ENCODE measurements at places on chromosomes 11 and 22.
A peak's percentile ranks its signal among the peaks of the same experiment; 100 is the strongest.

- no peak for DNase-seq
Measured at GRCh38 chr11:12381875-12382274, 4.5 kb downstream of the PARVA start.

GRCh38 chr22:48938741-48939140, 888.9 kb downstream of the BRD1 start:
- no peak for DNase-seq

GRCh38 chr11:103877221-103877620, 159.2 kb upstream of the DDI1 start:
- no peak for DNase-seq

- no peak for DNase-seq
Measured at GRCh38 chr22:37625737-37626136, 13.7 kb upstream of the SH3BP1 start.

- DNase-seq, result no peak
Measured at GRCh38 chr11:45848654-45849081, 1.4 kb downstream of the CRY2 start.

GRCh38 chr11:62805961-62806441, 761 bp upstream of the NXF1 start:
- DNase-seq, result no peak

GRCh38 chr22:44804327-44804726, 52.0 kb downstream of the ARHGAP8 start:
- no peak for DNase-seq

DNA sequence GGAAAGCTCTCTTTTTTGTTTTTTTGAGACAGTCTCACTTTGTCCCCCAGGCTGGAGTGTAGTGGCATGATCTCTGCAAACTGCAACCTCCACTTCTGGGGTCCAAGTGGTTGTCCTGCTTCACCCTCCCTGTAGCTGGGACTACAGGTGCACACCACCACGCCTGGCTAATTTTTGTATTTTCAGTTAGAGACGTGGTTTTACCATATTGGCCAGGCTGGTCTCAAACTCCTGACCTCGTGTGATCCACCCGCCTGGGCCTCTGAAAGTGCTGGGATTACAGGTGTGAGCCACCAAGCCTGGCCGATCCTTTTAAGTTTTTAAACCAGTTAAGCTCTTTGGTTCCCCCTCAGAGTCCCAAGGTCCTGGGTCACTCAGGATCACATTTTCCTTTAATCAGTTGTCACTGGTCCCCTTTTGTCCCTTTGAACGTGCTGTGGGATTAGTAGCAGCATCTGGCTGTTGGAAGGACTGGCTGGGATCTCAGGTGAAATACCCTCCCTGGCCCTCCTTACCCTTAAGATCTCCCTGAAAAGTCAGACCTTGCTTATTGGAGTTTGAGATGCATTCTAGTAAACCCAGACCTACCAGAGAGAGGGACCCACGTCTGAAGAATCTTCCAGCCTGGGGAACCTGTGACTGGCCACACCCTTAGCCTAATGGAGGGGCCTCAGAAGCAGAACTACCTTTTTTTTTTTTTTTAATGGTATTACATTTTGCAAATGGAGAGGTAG, 8.1 kb downstream of the MALAT1 start:
- peak; percentile 75 for DNase-seq

DNA sequence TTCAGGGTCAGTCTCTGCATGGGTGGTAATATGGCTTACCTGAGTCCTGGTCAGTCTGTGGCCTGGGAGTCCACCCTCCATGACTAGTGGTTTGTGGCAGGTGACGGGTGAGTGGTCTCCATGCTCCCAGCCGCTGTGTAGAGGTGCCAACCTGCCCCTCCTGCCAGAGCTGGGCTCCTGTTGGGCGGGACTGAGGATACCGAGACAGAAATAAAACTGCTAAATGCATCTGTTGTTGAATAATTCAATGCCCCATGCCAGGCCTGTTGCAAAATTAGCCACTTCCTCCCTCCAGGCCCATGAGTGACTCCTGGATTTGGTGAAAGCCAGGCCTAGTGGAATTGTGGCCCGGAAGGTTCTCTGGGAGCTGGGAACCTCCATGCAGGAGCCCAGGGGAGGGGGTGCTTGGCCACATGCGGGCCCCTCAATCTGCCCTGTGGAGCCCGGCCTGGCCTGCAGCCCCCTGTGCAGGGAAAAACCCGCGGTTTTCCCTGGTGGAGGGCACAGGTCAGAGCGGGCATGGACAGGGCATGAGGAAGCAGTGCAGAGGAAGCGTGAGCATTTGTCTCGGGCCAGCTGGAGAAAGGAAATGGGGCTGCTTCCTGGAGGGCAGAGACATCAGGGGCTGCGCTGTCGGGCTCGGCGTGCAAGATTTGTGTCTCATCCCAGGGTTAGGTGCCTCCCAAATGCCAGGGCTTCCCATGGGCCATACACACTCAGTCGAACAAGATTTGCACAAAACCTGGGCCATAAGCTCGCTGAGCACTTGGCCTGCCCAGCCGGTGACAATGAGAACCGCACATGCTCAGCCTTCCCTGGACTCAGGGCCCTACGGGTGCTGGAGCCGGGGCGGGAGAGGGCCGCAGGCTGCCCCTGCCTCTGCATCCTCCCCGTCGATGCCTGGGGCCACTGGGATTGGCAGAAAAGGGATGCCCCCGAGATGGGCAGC, 66.9 kb downstream of the KCNQ1 start:
- no peak for DNase-seq

DNA sequence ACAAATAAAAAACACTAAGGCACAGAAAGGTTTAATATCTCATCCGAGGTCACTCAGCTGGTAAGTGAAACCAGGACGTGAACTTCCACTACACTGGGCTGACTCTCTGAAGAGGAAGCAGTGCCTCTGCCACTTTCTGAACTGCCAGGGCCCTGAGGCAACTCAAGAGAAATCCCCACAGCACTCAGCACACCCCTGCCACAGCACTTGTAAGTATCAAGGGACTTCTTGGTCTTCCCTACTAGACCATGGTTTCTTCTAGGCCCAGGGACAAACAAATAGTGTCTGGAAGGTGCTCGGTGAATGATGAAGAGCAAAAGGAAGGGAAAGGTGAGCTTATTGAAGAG, 49.7 kb downstream of the RPL27A start:
- no peak for DNase-seq

DNA sequence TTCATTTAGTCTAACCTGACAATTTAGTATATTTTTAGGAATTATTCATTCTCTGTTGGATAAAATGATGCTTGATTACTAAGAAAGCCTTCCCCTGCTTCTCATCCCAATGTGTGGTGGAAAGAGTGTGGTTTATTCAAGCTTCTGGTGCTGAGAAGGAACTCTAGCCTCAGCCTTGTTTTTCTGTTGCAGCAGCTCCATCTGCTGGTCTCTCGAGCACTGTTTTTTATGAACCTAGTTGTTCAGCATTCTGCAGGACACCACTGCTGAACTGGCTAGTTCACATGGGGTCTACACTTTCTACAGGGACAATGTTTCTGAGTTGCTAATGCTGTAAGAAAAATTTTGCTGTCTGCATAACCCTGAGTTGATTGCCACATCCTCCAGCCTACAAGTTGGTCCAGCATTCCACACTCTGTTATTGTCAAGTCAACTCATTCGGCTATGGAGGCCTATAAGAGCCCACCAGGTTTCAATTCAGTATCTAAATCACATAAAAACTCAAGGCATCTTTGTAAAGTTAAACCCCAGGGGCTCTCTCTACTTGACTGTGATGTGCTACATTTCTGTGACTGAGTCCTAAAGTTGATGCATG, 14.3 kb downstream of the OR2AG2 start:
- peak; percentile 19 for DNase-seq

DNA sequence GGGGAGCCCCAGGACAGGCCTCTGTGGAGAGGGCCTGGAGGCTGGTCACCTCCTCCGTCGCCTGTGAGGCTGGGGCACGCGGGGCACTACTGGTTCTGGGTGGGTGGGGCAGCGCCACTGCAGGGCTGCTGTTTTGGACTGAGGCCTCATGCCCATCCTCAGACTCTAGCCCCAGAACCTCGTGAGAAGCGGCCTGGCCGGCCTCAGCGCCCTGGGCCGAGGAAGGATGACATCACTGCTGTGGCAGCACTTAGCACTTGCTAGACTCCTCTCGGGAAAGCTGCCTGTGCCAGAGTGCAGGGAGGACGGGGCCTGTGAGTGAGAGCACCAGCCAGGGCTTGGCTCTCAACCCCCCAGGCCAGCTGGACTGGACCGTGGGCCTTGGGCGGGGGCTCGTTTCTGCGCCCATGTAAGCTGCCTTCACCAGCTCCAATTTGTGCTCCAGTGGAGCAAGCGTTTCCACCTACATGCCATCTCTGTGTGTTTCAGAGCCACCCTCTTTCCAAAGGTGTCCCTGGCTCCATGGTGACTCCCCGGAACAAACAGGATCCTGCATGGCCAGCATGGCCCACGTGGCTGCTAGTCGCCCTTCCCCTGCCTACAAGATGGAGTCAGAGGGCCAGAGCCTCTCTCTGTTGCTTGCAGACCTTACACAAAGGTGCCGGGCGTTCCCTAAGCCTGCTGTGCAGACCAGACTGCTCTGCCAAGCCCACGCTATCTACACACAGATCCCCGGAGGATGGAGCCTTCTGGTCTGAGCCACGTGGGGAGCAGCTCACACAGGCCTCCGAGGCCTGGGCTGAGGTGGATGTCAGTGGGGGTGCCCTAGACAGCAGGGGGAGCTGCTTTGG, 102.9 kb downstream of the CTTN start:
- no peak for DNase-seq

DNA sequence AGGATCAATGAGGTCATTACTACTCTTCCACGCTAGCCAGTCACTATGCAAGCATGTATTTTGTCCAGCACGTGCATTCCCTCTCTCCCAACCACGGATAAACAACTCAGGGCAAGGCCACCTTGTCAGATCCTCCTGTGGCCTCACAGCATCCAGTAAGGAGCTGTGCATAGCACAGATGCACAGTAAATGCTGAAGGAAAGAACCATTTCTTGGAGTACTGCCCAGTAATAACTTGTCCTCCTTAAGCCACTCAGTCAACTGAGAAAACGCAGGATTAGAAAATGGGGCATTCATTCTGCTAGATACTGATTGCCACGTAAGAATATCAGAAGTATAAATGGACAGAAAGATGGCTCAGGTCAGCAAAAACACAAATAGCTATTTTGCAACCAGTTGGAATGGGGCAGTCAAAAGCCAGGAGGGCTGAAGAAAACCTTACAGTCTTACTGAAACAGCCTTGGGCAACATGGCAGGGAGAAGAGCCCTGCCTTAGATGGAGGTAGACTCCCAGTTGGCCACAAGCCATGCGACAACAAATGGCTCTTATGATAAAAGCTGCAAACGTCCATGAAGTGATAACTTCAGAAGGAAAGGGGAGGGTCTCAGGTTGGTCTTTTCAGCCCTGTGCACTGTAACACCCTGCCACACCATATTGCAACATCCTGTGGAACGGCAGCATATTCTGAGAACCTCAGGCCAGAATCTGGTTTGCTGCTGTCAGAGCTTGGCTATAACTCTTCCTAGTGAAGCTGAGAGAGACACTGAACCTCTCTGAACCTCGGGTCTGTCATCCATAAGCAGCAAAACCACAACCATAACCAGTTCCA, 23.0 kb downstream of the PC start:
- no peak for DNase-seq

GRCh38 chr22:41574847-41575381, 14.1 kb downstream of the CSDC2 start:
- DNase-seq, result no peak
